Activated CD4-positive, alpha-beta T cell treated with anti-CD3 and anti-CD28 coated beads, Interleukin-2, Interleukin-4, amounts not matched to agents 100 ng/mL and 50 ng/mL, durations not matched to agents 16 hours and 8 hours (primary cell): ENCODE measurements at places on chromosomes 4 and X.

- peak; percentile 74 for DNase-seq
Observed at GRCh38 chrX:65985922-65986588, 53.8 kb downstream of the VSIG4 start.

GRCh38 chrX:19883878-19884277 lies 3.5 kb downstream of the SH3KBP1 start:
- peak; percentile 40 for DNase-seq

GRCh38 chr4:114108869-114109268 lies 129.4 kb upstream of the ARSJ start:
- no peak for DNase-seq

DNA sequence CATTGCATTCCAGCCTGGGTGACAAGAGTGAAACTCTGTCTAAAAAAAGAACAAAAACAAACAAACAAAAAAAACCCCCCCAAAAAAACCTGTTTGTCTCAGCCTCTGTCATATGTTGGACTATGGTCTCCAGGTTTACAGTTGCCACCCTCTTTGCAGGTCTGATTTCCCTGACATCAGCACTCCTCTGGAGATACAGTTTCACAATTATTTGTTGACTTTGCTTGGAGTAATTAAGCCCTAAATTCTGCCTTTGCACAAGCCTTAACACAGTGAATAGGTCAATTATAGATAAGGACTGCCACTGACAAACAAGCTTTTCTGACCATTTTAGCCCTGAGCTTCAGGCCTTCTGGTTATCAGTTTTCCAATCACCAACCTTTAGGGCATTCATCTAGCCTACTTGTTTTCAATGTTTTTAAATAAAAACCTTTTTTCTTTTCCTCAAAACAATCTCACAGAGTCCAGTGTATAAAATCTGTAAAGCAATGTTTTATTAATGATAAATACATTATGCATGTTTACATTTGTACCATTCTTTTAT lies 20.4 kb upstream of the MAPK10 start:
- DNase-seq: no peak

GRCh38 chr4:7938266-7938608 lies 1.4 kb downstream of the AFAP1 start:
- DNase-seq: no peak

GRCh38 chr4:173797296-173797695 lies 267.3 kb upstream of the HAND2 start:
- no peak for DNase-seq

DNA sequence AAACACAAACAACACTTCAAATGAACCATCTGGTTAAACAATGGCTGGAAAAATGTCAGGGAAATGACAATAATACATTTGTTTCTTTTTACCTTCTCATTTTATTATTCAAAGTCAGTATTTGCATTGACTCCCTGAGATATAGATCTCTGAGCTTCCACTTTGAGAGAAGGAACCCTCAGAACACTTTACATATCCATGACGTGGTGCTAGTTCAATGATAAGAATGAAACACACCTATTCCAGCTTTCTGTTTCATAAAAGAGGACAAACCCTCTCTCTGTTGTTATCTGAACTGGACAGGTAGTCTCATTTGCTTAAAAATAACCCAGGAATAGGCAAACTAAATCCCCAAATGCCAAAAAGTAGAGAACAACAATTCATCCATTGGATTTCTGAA lies 65.3 kb upstream of the CCSER1 start:
- no peak for DNase-seq

- DNase-seq: no peak
Observed at GRCh38 chrX:122055460-122055859, 1008.0 kb downstream of the GLUD2 start.

DNA sequence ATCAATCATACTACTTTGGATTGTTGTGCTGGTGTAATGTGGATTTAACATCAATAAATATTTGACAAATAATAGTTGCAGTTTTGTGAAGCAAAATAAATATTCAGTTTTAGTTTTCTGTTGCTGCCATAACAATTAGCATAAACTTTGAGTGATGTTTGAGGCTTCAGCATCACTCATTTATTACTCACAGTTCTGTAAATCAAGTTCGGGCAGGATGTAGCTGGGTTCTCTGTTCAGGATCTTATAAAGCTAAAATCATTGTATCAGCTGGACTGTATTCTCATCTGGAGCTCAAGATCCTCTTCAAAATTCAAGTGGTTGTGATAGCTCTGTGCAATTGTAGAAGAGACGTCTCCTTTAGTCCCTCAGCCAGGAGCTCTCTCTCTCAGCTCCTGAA lies 81.7 kb downstream of the CBR4 start:
- DNase-seq: no peak

GRCh38 chr4:11730545-11730944 lies 301.9 kb upstream of the HS3ST1 start:
- no peak for DNase-seq

DNA sequence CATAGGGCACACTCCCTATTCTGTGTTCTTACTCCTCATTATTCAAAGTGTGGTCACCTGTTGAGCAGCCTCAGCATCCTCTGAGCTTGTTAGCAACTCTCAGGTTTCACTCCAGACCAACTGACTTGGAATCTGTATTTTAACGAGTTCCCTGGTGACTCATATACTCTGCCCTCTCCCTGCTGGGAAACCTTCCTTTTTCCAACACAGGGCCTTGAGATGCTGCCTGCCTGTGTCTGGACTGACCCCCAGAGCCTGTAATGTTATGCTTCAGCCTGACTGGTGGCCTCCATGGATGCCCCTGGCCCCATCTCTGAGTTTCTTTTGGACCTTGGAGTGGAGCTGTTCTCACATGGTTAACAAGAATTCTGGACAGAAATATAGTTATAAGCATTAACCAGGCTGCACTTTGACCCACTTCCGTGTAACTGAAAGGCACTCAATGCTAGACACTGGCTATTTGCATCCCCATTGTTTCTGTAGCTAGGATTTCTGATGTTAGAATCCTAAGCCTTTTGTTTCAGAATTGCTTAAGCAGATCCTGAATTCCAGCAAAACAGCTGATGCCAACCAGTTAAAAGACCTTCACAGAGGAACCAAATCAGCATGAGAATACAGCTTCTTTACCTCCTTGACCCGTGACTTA lies 262.6 kb downstream of the STIM2 start:
- no peak for DNase-seq

- no peak for DNase-seq
Observed at GRCh38 chr4:126899331-126899801, 733.4 kb upstream of the INTU start.

DNA sequence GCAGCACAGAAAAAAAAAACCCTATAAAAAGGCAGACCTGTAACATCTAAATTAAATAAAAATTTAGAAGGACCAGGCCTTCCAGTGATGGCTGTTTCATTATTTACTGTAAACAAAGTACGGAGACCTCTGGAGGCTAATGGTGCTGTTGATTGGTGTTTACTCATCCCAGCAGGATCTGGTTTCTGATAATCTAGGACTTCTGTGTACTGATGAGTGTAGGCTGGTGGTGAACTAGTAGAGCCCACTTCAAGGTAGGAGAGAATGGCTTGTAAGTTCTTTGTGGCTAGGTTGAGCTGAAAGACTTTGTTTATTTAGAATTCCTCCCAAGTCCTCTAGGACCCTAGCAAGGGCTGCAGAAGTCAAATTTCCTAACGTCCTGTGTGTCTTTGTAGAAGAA lies 398.1 kb upstream of the PITX2 start:
- no peak for DNase-seq

DNA sequence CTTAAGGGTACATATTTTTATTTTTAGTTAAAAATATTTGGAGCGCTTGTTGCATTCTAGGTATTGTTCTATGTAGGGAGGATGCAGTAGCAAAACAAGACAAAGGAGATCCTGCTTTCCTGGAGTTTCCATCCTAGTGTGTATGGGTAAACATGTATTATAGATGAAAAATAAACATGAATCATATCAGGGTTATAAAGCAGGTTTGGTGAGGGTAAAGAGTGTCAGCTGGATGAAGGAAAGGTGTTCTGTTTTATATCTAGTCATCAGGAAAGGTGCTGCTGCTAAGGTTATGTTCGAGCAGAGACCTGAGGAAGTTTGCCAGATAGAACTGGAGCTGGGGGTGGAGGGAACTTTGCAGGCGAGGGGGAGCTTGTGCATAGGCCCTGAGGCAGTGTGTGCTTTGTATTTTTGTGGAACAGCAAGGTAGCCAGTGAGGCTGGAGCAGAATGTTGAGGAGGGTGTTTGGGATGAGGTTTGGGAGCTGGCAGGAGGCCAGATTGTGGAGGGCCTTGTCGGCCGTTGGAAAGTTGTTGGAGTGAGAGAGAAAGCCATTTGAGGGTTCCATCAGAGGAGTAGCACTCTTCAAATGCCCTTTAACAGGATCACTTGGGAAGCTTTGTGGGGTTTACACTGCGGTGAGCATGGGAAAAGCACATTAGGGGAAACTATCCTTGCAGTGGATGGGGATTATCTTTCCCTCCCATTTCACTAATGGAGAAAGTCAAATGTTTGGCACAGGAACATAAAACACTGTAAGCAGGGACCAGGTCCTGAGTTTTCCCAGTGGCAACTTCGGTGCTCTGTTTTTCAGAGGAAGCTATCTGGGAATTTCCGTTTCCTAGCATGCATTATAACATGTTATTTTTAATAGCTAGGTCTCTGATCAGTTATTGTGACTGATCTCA lies 35.9 kb downstream of the AFF1 start:
- no peak for DNase-seq

GRCh38 chr4:139329665-139330200 lies 27.5 kb upstream of the NDUFC1 start:
- DNase-seq: no peak

GRCh38 chr4:87270825-87271224 lies 50.4 kb upstream of the KLHL8 start:
- DNase-seq: no peak

DNA sequence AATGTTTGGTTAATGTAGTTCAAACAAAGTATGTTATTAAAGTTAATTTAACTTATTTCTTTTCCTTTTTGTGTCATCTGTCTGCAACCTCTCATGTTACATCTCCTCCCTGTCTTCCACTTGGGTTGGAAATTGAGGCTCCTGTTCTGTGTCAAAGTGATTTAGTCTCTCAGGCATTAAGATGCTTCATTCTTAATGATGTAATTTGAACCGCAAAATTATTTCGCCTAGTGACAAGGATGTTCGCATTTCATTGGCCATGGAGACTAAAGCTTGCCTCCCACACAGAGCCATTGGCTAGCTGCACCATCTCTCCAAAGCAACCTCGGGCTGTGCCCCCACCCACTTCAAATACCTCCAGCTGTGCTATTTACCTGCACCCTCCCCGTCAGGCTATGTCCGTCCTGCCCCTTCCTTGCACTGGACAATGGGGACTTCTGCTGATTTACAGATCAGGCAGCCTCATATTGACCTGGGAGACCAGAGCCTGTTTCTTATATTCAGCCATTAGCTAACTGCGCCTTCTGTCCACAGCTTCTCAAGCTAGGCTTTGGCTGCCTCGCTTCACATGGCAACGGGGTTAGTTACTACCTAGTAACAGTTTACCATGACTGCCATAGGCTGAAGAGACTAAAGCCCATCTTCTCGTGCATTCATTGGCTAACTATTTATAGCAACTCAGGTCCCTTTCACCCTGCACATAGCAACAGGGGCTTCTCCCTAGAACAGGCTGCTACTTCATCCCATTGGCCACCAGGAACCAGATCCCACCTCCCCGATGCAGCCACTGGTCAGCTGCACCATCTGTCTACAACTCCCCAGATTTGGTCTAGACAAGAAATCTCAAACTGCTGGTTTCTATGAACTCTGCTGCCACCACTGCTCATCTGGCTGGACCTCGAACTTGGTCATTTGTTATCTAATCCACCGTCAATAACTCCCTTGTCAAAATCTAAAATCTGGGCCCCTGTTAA lies 8.6 kb upstream of the ZNF157 start:
- no peak for DNase-seq

GRCh38 chrX:44569122-44569521 lies 26.5 kb upstream of the FUNDC1 start:
- no peak for DNase-seq

GRCh38 chr4:8852118-8852704 lies 19.4 kb downstream of the HMX1 start:
- no peak for DNase-seq

- DNase-seq: no peak
Observed at GRCh38 chr4:1767770-1768366, 25.2 kb upstream of the FGFR3 start.

DNA sequence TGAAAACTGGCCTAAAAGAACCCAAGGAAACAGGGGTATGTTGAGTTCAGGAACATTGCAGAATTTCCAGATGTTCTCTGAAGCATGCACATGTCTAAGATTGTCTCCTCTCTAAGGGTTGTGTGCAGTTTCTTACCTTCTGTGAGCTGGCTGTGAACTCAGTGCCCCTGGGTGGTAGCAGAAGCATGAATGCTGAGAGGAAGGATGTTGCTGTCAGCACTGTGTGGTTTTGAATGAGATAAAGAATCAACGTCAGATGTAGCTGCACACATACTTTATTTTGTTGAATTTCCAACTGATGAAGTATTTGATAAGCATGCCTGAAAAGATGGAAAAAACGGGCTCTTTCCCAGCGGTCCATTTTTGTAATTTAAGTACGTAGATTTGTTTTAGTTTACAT lies 23.8 kb upstream of the CD38 start:
- DNase-seq: peak; percentile 28

DNA sequence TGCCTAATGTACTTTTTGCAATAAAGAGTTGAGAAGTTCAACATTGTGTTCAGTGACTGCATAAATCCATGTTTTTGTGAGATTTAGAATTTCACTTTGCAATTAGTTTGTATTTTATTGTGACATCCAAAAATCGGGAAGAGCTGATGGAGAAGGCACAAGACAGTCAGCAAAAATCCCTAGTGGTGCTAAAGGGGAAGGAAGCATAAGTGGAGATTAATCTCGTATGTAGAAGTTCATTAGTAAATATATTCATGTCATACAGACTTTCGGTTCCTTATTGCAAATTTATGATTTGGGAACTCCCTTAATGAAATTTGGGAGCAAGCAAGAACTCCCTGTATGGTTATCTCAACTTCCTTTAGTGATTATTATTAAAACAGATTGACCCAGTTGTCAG lies 57.8 kb upstream of the SLC39A8 start:
- no peak for DNase-seq

DNA sequence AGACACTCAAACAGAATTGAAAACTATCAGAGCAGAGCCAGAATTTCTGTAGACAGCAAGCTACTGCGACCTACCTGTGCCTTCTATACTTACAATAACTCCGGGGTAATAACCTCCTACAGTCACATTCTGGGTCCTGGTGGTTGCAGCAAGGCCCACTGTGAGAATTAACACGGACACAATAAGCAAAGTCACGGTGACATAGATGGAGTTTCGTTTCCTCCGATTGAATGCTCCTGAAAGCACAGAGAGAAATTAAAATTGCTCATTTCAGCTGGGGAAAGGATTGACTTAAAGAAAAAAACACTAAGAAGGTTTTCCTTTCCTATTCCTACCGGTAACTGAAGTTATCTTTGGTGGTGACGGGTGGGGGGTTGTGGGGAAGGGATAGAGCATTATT lies 7.0 kb downstream of the TMEM255A start:
- no peak for DNase-seq

GRCh38 chr4:123497340-123497739 lies 100.7 kb downstream of the SPRY1 start:
- no peak for DNase-seq

- DNase-seq: no peak
Observed at GRCh38 chrX:38803243-38803587, 2.0 kb downstream of the MID1IP1 start.
